ENCODE measurements at places on chromosomes 4 and X.

DNA sequence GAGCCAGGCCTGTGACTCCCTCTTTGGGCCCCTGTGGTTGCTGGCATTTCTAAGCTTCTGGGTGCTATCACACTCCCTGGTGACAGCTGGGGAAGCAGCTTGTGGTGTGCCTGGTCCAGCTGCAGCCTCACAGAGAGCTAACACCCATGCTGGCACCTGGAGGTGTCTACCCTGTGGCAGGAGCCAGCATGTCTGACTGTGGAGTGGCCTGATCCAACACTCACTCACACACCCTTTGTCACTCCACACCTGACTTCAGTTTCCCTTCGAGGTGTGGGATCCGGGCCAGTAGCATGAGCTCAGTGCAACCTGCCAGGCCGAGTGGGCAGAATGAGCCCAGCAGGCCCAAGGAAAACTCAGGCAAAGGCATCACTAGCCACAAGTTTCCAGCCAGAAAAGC is 67.5 kb downstream of the TECRL start:
- no peak for DNase-seq

DNA sequence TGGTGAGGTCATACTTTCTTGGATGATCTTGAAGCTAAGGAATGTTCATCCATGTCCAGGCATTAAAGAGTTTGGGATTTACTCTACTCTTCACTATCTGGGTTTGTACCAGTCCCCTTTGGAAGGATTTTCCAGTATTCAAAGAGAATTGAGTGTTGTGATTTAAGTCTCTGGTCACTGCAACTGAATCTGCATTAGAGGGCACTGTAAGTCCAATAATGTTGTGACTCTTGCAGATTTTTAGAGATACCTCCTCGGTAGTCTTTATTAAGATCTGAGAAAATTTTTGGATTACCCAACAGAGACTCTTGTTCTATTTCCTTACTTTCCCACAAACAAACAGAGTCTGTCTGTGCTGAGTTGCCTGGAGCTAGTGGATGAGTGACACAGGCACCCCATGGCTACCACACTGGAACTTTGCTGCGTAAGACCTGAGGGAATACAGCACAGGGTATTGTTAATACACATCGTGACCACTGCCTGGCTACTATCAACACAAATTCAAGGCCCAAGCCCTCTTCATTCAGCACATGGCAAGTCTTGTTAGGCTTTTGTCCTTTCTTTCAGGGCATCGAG is 357.1 kb upstream of the KLHL4 start:
- DNase-seq: no peak

DNA sequence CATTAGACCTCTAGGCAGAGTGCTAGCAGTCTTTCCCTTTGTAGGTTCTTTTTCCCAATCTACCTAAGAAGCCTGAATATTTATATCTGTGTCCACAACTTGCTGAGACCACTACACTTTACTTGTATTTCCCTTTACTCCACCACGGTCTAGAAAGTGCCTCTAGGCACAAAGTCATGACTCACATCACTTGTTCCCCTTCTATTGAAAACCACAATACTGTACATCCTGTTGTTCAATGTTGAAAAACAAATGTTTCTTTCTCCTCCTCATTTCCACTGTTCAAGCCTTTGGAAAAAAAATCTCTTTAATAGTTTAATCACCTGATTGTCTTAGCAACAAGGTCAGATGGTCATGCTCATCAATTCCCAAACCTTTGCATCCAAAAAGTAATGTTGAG is 326.7 kb downstream of the GUCY2F start:
- DNase-seq: no peak

GRCh38 chr4:142463206-142463605 is 382.9 kb downstream of the INPP4B start:
- no peak for DNase-seq

- DNase-seq: no peak
These were observed 85.9 kb upstream of the HELT start for GRCh38 chr4:184932343-184932742.

- no peak for DNase-seq
These were observed 26.0 kb upstream of the BMP2K start for GRCh38 chr4:78749972-78750727.
